ENCODE measurements at places on chromosomes 4 and X.
A peak's percentile ranks its signal among the peaks of the same experiment; 100 is the strongest.

- peak overlapping the region; percentile 96 for H3K4me3 ChIP-seq
- H3K4me1 ChIP-seq, result peaks cover 13% of the 10 kb centered on the region
- no peaks in the 10 kb centered on the region for H3K27me3 ChIP-seq
- H3K27ac ChIP-seq, result peak overlapping the region; percentile 97
- DNase-seq, result no peak
Measured at GRCh38 chr4:52658641-52659000, 480 bp downstream of the USP46 start.

- no peak overlapping the region for H3K4me3 ChIP-seq
- no peak overlapping the region for H3K27ac ChIP-seq
- H3K27me3 ChIP-seq, result no peaks in the 10 kb centered on the region
- no peaks in the 10 kb centered on the region for H3K36me3 ChIP-seq
- H3K4me1 ChIP-seq, result no peaks in the 10 kb centered on the region
Measured at GRCh38 chr4:156414406-156414805, 460.7 kb upstream of the CTSO start.

- H3K4me1 ChIP-seq, result no peaks in the 10 kb centered on the region
- DNase-seq, result no peak
- H3K36me3 ChIP-seq, result no peaks in the 10 kb centered on the region
- H3K4me3 ChIP-seq, result no peak overlapping the region
Measured at GRCh38 chr4:26126143-26126718, 194.6 kb upstream of the RBPJ start.

DNA sequence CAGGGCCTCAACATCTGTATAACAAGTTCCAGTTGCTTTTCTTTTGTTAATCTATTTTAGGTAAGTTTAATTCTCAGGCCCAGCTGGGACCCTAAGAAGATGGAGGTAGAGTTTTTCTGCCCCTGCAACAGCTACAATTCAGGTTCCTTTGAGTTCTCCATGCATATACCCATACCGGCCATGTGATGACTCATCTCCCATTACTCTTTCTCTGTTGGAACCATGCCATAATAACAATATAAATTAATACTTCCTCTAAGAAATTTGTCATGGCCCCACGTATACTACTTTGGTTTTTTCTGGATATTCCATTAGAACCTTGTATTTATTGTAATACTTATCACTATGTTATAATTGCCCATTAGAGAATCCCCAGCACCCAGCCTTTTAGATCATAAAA lies 1.3 kb upstream of the INTU start:
- no peak overlapping the region for H3K4me3 ChIP-seq
- peaks cover 7% of the 10 kb centered on the region for H3K4me1 ChIP-seq
- no peak overlapping the region for H3K27ac ChIP-seq
- DNase-seq, result no peak

DNA sequence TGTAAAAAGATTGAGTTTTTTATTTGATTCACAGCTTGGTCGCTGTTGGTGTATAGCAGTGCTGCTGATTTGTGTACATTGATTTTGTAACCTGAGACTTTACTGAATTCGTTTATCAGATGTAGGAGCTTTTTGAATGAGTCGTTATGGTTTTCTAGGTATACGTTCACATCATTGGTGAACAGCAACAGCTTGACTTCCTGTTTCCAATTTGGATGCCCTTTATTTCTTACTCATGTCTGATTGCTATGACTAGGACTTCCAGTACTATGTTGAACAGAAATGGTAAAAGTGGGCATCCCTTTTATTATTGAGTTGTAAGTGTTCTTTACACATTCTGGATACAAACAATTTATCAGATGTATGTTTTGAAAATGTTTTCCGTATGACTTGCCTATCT lies 76.0 kb downstream of the ADGRG4 start:
- DNase-seq, result no peak
- no peaks in the 10 kb centered on the region for H3K27me3 ChIP-seq
- no peaks in the 10 kb centered on the region for H3K4me1 ChIP-seq

- no peaks in the 10 kb centered on the region for H3K36me3 ChIP-seq
- no peak overlapping the region for H3K4me3 ChIP-seq
- no peak overlapping the region for H3K27ac ChIP-seq
- no peak for DNase-seq
Measured at GRCh38 chr4:60663769-60664168, 536.4 kb upstream of the ADGRL3 start.

GRCh38 chrX:84709987-84710386 lies 207.7 kb upstream of the HDX start:
- H3K27ac ChIP-seq, result no peak overlapping the region
- DNase-seq, result no peak
- no peaks in the 10 kb centered on the region for H3K36me3 ChIP-seq
- no peaks in the 10 kb centered on the region for H3K4me1 ChIP-seq
- H3K27me3 ChIP-seq, result no peaks in the 10 kb centered on the region

DNA sequence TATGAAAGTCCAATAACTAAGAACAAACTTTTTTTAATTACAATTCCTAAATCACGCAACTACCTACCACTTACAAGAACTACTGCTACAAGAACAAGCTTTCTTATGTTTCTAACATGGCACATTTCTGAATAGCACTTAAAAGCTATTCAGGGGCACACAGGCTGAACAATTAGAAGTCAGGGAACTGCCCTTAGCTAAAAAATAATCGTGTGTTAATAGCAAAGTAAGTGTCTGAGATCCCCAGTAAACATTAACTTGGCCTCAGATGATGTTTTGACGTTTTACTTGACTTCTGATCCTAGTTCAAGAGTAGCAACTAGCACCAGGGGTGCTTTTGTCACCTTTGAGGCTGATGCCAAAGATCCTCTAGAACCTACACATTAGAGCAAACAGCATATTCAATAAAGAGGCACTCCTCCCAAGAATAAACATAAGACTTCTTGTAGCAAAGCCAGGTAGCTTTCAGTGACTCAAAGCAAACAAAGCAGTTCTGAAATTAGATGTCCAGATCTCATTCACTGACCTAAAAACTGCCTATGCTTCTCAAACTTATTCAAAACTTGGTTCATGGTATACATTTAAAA lies 16.2 kb downstream of the SPOCK3 start:
- H3K4me3 ChIP-seq, result no peak overlapping the region
- no peaks in the 10 kb centered on the region for H3K4me1 ChIP-seq
- no peak for DNase-seq

- no peaks in the 10 kb centered on the region for H3K4me1 ChIP-seq
- H3K27ac ChIP-seq, result no peak overlapping the region
- H3K4me3 ChIP-seq, result no peak overlapping the region
- H3K27me3 ChIP-seq, result no peaks in the 10 kb centered on the region
Measured at GRCh38 chrX:120726294-120726693, 96.4 kb upstream of the C1GALT1C1 start.

DNA sequence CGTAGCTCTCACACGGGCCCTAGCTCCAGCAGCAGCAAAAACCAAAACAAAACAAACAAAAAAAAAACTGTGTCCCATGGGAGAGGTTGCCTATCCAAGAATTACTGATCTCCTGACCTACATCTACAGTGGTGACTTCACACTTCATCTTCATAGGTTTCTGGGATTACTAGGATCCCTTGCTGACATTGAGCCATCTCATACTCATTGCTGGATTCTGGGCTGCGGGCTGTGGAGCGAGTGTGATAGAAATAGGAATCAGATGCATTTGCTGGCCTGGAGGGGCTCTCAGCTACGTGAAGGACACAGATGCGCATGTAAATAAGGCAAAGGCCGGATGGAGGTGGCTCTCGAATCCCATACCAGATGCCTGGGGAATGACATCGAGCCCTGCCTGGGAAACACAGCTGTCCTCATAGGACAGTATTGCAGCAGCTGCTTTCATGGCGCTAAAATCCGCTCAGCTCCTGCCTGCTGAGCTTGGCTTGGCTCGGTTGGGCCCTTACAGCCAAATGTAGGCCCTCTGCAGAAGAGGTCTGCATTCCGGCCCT lies 41.7 kb downstream of the CNGA2 start:
- no peak overlapping the region for H3K4me3 ChIP-seq
- DNase-seq, result no peak
- H3K27ac ChIP-seq, result no peak overlapping the region
- no peaks in the 10 kb centered on the region for H3K4me1 ChIP-seq

DNA sequence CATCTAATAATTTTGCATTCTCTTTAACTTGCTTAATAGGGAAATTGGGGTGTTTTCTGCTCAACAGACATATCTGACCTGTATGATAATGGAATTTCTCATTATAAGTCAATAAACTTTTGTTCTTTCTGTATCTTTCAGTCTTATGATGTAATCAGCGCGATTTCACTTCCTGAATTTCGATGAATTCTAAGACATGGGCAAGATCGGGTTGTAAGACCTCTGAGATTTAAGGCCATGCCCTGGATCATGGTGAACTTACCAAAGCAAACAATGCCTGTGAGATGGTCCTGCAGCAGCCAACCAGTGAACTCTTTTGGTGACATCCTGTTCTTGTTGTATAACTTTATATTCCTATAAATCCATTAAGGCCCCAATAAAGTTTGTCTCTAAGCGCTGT lies 88.1 kb downstream of the NBDY start:
- H3K27ac ChIP-seq, result no peak overlapping the region
- H3K27me3 ChIP-seq, result no peaks in the 10 kb centered on the region
- H3K4me3 ChIP-seq, result no peak overlapping the region

GRCh38 chr4:122082661-122083060 lies 69.5 kb upstream of the BLTP1 start:
- no peaks in the 10 kb centered on the region for H3K36me3 ChIP-seq
- H3K4me3 ChIP-seq, result no peak overlapping the region
- no peak for DNase-seq

DNA sequence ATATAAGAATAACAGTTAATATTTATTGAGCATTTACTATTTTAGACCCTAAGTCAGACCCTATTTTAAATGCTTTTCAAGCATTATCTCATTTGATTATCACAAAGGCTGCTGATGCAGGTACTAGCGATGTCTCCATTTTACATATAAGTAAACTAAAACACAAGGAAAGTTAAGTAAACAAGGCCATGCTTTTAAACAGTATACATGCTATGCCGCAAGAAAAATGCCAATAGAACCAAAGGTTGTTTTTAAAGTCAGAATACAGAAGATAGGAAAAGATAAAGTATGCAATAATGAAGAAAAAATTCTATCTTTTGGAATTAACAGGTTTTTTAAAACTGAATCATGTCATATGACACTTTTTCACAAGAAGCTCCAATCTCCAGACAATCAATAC lies 26.2 kb downstream of the RFC1 start:
- no peak overlapping the region for H3K4me3 ChIP-seq
- H3K36me3 ChIP-seq, result no peaks in the 10 kb centered on the region
- no peaks in the 10 kb centered on the region for H3K4me1 ChIP-seq
- no peaks in the 10 kb centered on the region for H3K27me3 ChIP-seq
- H3K27ac ChIP-seq, result no peak overlapping the region
- no peak for DNase-seq

DNA sequence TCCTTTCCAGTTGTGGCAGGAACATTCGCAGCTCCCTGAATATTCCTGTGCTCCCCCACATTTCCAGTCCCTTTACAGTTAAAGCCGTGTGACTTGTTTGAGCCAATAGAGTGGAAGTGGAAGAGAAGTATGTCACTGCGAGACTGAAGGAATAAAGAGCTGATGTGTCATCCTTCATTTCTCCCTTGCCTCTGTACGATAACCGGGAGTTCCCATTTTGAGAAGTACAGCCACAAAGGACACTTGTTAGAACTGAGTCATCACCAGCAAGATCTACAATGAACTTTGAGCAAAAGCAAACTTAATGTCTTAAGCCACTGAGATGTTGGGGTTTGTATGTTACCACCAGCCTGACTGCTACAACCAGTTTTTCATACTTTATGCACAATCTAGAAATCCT lies 92.3 kb downstream of the SPRY1 start:
- H3K4me3 ChIP-seq, result no peak overlapping the region
- no peak overlapping the region for H3K27ac ChIP-seq
- no peaks in the 10 kb centered on the region for H3K27me3 ChIP-seq
- no peak for DNase-seq
- no peaks in the 10 kb centered on the region for H3K36me3 ChIP-seq

GRCh38 chrX:95733426-95733825 lies 951.2 kb upstream of the DIAPH2 start:
- peaks cover 4% of the 10 kb centered on the region for H3K4me1 ChIP-seq
- no peaks in the 10 kb centered on the region for H3K27me3 ChIP-seq
- no peak overlapping the region for H3K4me3 ChIP-seq
- no peaks in the 10 kb centered on the region for H3K36me3 ChIP-seq

DNA sequence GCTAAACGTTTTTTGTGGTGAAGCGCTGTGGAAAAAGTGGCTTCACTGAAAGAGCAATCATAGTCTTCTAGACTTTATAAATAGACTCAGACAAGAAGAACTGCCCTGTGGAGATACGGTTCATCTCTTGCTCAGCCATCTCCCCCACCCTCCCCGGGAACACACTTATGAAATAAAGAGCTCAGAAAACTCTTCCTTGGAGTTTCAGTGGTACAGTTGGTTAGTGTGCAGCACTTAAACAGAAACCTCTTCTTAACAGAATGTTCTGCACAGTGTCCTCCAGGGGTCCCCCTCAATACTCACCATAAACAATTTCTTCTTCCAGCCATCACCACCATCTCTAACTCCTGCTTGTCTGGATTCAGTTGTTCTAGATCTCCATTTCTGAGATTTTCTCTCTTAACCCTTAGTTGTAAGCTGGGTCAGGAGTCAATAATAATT lies 313.0 kb downstream of the ARHGAP10 start:
- H3K27ac ChIP-seq, result no peak overlapping the region
- no peak for DNase-seq
- no peak overlapping the region for H3K4me3 ChIP-seq
- no peaks in the 10 kb centered on the region for H3K27me3 ChIP-seq
- no peaks in the 10 kb centered on the region for H3K36me3 ChIP-seq

- no peak for DNase-seq
- H3K36me3 ChIP-seq, result no peaks in the 10 kb centered on the region
- H3K4me3 ChIP-seq, result no peak overlapping the region
- H3K27me3 ChIP-seq, result no peaks in the 10 kb centered on the region
- H3K4me1 ChIP-seq, result no peaks in the 10 kb centered on the region
Measured at GRCh38 chr4:144283526-144283925, 143.0 kb upstream of the GYPA start.

GRCh38 chr4:92529510-92529909 lies 225.7 kb downstream of the GRID2 start:
- H3K27me3 ChIP-seq, result no peaks in the 10 kb centered on the region
- H3K4me3 ChIP-seq, result no peak overlapping the region
- H3K36me3 ChIP-seq, result no peaks in the 10 kb centered on the region
- no peak for DNase-seq

GRCh38 chr4:84913176-84913575 lies 53.3 kb downstream of the WDFY3 start:
- H3K4me3 ChIP-seq, result no peak overlapping the region
- no peaks in the 10 kb centered on the region for H3K4me1 ChIP-seq
- no peaks in the 10 kb centered on the region for H3K36me3 ChIP-seq
- H3K27ac ChIP-seq, result no peak overlapping the region
- DNase-seq, result no peak

DNA sequence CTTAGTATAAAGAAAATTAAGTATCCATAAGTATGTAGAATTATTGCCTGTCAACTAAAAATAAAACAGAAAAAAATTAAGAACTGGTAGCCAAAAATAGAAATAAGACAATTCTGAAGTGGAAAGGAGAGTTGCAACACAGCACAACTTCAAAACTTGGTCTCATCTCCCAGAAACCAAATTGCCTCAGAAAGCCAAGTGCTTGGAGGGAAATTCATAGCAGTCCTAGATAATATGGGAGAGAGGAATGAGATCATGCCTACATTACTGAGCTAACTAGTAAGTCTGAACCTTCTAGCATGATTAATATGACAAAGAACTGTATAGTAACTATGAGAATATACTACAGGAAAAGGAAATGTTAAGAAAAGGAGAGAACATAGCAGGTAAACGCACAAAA lies 256.5 kb downstream of the LDB2 start:
- H3K4me3 ChIP-seq, result no peak overlapping the region
- DNase-seq, result peak; percentile 73
- no peaks in the 10 kb centered on the region for H3K36me3 ChIP-seq
- no peaks in the 10 kb centered on the region for H3K4me1 ChIP-seq
- H3K27ac ChIP-seq, result no peak overlapping the region
- H3K27me3 ChIP-seq, result no peaks in the 10 kb centered on the region

Data from cardiac muscle cell (in vitro differentiated cells and primary cell).